ENCODE measurements at places on chromosomes 4 and X.

DNA sequence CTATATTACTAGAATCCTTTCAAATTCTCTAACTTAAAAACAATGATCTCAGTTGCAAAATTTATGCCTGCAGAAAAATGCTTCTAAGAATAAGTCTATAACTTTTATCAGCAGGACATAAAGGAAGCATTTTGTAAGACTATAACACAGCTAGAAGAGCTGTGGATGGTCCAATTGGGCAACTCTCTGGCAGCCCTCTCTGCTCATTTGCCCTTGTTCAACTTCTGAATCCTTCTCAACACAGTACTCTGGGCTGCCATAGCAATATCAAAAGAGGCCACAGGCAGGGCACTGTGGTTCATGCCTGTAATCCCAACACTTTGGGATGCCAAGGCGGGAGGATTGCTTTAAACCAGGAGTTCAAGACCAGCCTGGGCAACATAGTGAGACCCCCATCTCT, 88.5 kb downstream of the MID1 start:
- no peak for DNase-seq

- DNase-seq, result no peak
These were observed 19.9 kb upstream of the TXK start for GRCh38 chr4:48153791-48154550.

DNA sequence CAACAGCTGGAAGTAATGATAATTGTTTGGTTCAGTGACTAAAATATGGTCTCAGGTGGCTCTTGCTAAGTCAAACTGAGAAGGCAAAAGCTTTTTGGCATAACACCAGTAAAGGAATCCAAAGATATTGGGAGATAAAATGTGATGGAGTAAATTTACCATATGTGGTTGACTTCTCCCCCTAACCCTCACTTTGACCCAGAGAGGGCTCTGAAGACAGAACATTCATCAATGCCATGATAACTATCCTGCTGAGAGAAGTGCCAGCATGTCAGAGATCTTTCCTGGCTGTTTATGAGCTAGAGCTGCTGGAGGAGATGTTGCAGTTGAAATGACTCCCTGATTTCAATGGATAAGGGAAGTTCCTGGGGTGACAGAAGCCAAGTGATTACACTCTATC, 213.4 kb downstream of the SPCS3 start:
- DNase-seq, result no peak

- DNase-seq, result no peak
These were observed 75.8 kb upstream of the NHS start for GRCh38 chrX:17299206-17299605.

DNA sequence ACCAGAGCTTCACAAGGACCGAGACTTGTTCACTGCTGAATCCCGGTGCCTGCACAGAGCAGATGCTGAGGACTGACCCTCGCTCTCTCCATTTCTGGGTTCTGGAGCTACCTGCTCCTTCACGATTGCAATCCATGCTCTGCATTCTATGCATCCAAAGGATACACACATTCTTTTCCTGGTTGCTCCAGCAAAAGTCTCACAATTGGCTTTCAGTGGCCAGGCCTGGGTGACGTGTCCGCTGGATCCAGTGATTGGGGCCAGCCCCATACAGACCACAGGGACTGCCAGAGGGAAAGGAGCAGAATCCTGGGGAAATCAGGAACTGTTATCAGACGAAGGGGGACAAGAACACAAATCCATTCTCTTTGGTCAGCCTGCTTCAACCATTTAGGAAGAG, 14.9 kb upstream of the CDKN2AIP start:
- DNase-seq, result no peak

- no peak for DNase-seq
These were observed 27.2 kb downstream of the TAPT1 start for GRCh38 chr4:16199093-16199492.

GRCh38 chr4:159151689-159152088, 48.8 kb downstream of the RAPGEF2 start:
- no peak for DNase-seq

DNA sequence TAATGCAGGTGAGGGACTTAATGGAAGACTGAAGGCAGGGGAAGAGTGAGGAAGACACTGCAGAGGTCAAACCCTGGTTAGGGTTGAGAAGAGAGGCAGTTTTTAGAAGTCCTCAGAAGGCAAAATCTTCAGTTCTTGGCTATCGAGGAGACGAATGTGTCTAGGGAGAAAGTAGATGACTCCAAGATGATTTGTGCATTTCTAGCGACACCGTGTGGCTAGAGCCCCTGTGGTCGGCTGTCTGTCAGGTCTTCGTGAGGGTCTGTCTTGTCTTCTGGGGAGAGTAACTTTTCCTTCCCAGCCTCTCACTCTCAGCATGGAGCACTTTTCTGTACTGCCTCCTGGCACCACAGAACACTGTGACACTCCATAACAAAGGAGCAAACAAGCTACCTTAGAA, 458.1 kb downstream of the STIM2 start:
- DNase-seq, result no peak

DNA sequence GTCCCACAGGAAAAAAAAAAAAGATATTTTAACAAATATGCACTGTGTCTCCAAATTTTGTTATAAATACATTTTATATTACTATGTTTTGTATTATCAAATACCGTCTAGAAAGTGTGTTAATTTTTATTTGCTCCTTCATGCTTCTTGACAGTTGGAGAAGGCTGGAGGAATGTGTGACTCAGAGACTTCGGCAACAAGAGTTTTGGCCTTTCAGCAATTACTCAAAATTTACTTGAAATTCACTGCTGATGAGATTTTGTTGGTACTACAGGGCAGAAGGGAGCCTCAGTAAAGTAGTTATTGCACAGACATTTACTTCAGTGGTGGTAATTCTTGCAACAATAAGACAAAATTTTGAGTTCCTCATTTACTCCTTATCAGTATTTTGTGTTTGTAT, 2164.0 kb downstream of the PCDH7 start:
- DNase-seq, result no peak

DNA sequence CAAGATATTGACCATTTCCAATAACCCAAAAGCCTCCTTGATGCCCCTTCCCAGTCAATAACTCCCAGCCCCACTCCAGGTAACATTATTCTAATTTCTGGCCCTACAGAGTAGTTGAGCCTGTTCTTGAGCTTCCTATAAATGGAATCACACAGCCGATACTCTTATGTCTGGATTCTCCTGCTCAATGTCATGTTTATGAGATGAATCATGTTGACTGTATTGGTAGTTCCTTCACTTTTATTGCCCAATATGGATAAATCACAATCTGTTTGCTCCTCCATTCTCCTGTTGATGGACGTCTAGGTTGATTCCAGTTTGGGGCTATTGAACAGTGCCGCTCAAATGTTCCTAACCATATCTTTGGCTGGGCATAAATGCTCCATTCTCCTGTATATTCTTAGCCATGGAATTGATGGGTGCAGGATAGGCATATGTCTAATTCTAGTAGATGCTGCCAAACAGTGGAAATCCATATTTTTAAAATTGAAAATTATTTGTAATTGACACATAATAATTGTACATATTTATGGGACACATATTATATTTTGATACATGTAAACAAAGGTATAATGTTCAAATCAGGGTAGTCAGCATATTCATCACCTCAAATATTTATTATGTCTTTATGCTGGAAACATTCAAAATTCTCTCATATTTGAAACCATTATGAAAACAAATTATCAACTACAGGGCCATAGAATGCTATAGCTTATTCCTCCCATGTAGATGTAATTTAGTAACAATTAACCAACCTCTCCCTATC, 40.5 kb upstream of the SLC2A9 start:
- DNase-seq, result no peak

DNA sequence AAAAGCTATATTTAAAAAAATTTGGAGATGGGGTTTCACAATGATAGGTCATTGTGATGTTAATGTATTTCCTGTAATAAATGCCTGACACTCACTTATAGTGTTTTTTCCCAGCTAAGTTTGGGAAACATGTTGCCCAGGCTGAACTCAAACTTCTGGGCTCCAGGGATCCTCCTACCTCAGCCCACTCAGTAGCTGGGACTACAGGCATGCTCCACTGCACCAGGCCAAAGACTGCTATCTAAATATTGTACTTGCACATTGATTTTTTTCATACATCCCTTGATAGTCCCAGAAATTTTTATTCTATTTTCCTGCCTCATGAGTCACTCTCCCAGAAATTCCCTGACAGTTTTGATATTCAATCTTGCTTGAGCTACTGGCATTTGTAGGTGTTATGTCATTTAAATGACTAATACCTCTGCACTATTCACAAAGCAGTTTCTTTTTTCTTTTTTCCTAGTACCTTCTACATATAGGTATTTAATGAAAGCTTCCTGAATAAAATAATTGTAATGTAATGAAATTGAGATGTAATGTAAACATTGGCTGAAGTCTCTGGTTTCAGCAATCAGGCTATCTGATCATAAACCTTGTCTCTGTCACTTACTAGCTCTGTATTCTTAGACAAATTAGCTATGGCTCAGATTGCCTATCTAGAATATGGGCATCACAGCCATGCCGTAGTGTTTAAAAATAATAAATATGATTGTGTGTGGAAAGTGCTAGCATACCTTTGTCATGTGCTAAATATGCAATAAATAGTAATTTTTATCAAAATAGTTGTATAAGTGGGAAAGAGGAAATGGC, 1973.0 kb upstream of the AGA start:
- DNase-seq, result no peak

GRCh38 chr4:87249332-87250019, 29.1 kb upstream of the KLHL8 start:
- DNase-seq, result no peak

GRCh38 chr4:157221426-157221894, 932 bp downstream of the GRIA2 start:
- DNase-seq, result no peak

- DNase-seq, result no peak
These were observed 3.4 kb upstream of the UGT8 start for GRCh38 chr4:114595207-114595606.

GRCh38 chr4:142353149-142353738, 492.9 kb downstream of the INPP4B start:
- peak; percentile 56 for DNase-seq

- DNase-seq, result no peak
These were observed 2.2 kb downstream of the WFS1 start for GRCh38 chr4:6271701-6272465.

- no peak for DNase-seq
These were observed 63.9 kb upstream of the PTPN13 start for GRCh38 chr4:86530183-86530582.

GRCh38 chr4:68358988-68359387, 9.1 kb upstream of the YTHDC1 start:
- DNase-seq, result no peak

DNA sequence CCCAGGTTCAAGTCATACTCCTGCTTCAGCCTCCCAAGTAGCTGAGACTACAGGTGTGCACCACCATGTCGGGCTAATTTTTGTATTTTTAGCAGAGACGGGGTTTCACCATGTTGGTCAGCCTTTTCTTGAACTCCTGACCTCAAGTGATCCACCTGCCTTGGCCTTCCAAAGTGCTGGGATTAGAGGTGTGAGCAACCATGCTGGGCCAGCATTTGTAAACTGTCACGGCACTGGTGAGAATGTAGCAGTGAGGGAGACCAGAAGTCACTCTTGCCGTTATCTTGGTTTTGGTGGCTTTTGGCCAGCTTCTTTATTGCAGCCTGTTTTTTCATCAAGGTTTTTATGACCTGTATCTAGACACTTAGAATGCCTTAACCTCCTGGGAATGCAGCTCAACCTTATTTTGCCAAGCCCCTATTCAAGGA, 22.4 kb downstream of the PCDH18 start:
- DNase-seq, result no peak

DNA sequence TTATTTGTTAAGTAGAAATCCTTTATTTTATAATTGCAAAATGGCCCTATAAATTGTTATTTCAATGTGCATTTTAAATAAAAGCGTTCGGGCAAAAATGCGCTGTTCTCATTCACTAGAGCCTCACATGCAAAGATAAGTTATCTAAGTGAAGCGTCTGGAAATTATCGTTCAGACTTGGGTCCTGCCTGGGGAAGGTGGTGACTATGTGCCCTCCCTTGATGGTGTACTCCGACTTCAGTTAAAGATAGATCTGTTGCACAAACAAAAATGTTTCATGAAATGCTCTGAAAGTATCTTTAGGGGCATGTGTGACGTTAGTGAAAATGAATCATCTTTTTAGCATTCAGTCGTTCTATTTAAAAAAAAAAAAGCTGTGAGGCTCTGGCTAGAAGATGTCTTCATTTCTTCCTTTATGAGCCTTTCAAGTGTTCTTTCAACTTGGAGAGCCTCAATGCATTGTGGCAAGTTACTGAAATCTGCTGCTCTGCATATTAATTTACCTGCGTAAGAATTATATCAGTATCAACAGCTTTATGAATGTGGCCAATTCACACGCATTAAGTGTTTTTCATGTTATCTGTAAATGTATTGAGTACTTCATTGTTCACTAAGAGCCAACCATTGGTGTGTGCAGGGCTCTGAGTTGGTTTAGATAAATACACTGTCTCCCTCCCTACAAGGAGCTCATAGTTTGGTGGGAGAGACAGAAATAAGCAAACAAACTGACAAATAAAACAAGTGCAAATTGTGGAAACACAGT, 83.0 kb downstream of the AFF1 start:
- no peak for DNase-seq

DNA sequence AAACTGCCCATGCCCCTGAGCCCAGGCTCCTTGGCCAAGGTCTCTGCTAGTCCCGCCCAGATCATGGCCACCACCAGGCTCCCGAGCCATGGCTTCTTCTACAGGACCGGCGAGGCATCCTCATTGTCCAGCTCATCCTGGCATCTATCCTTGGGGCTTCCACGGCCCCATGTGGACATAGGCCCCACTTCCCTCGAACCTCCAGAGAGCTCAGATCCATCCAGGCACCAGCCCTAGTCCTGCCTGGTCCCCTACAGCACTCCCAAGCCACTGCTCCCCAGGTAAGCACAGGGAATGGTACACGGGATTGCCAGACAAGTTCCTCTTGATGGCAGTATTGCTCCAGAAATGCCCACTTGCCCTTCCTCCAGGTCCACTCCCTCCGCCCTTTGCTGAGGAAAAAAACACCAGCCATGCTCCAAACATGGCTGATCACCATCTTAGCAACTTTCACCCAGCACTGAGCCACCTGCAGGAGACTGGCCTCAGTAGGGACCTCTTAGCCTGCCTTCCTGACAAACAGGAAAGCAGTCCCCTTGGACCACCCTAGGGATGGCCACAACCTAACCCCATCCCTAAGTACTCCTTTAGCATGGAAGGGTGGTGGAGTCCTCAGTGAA, 272.1 kb upstream of the AGTR2 start:
- no peak for DNase-seq

- DNase-seq, result peak; percentile 25
These were observed 55.0 kb upstream of the PRDM5 start for GRCh38 chr4:120977435-120977997.

Data from CD4-positive, alpha-beta T cell (primary cell).